ENCODE measurements at places on chromosomes 7 and 10.

DNA sequence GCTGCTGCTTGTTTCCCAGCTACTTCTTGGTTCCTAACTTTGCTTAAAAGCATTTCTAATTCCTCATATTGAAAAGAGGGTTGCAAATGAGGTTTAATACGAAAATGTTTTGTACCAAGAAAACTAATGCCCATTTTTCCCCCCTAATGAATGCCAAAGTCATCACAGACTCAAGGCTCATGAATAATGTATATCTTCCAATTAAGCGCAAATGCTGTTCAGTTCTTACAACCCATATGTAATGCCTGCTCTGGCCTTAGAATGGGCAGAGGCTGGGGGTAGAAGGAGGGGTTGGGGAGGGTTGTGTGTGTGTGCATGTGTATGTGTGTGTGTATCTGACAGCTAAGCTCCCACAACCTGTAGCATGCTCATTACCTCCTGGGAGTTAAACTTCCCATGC is 901.7 kb downstream of the KCNMA1 start:
- no peak for DNase-seq

DNA sequence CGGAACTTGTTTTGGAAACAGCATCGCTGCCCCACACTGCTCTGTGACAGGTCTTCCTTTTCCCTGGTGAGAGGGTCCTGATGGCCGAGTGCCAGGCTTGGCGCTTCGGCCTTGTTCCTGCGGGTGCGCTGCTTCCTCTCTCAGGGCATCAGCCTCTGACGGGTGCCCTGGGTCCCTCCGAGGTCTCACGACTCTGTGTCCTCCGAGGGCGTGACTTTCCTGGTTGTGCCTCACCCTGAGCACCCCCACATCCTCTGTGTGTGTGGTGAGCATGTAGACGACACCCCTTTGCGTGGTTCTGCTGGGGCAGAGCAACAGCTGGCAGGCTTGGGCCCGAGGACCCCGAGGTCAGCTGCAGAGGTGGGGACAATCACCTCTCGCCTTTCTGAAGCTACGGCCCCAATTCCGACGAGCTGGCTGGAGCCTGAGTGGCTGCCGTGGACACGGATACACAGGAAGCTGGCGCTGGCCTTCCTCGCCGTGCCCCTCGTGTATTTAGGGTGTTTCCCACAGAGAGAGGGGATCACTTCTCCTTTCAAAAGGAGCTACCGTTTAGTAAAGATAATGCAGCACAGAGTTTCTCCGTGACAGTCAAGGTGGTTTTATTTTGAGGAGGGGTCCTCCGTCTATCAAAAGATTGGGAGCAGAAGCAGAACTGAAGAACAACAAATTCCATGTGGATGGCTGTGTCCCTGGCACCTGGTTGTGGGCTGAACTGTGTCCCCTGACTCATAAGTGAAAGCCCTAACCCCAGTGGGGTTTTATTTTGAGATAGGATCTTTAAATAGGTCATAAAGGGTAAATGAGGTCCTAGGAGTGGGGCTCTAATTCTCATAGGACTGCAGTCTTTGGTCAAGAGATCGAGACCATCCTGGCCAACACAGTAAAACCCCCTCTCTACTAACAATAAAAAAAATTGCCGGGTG is 36.2 kb upstream of the PITRM1 start:
- no peak for DNase-seq

DNA sequence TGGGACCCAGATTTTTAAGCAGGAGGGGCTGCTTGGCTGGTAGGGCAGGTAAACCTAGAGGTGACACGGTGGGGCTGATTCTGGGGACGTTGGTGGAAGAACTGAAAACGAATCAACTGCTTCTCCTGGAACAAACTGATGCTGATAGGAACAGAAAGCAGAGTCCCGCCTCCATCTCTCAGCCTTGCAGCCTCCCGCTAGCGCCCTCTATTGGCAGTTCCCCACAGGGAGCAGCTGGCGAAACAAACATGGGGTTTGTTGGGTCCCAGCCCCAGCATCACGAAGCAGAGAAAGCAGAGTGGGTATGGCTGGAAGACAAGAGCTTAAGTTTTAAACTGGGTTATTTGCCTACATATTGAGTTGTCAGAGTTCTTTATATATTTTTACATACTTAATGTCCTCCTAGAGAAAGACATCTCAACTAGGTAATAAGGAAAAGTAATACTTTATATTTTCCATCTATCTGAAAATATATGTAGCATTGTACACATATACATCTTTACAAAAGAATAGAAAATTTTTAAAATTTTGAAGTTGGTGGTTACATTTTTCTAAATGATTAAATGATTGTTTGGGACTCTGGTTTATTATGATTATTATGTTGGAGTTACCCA is 42.3 kb upstream of the FOXI2 start:
- DNase-seq = no peak

DNA sequence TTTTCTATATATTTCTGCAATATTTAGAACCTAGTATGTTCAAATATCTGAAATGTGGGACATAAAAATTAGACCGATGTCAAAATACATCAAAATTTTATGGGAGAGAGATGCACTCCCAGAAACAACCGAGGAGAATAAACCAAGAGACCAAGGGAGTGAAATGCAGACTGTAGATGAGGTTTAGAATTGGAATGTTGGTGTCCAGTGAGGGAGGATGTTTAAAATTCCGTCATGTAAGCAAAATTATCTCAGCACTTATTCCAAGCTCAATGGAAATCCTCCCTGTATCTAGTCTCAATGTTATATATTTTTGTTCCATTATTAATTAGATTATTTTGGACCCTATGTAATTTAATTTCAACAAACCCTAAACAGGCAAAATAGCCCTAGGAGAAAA is 61.9 kb upstream of the MAGI2 start:
- DNase-seq = no peak

All from cortex of kidney (tissue), 1 donor.